ENCODE measurements at places on chromosomes 5 and 9. TPM values are rescaled to one million over a fixed set of nuclear protein-coding genes. Genes with fewer than 3 reads are reported as not detected.

The ANAPC2 gene
- 32.5 TPM for total RNA-seq

The KIAA0825 gene
- total RNA-seq, result 3.9 TPM

The TLR4 gene
- total RNA-seq, result 4.7 TPM

The ELAVL2 gene
- total RNA-seq, result 0.55 TPM

The FBXO4 gene
- total RNA-seq, result 25.7 TPM

The PTGER4 gene
- 22.0 TPM for total RNA-seq

The RABGAP1 gene
- total RNA-seq, result 59.8 TPM
